Forelimb muscle (tissue), 1 donor: ENCODE measurements at places on chromosomes 6 and 20. TPM values are rescaled to one million over a fixed set of nuclear protein-coding genes. Genes with fewer than 3 reads are reported as not detected.
A peak's percentile ranks its signal among the peaks of the same experiment; 100 is the strongest.

- no peak for DNase-seq
Observed at GRCh38 chr6:146210406-146211083, 181.7 kb downstream of the GRM1 start.

The LHFPL5 gene
- polyA plus RNA-seq, result not detected

- DNase-seq, result no peak
Observed at GRCh38 chr6:119390247-119390793, 40.8 kb upstream of the MAN1A1 start.

DNA sequence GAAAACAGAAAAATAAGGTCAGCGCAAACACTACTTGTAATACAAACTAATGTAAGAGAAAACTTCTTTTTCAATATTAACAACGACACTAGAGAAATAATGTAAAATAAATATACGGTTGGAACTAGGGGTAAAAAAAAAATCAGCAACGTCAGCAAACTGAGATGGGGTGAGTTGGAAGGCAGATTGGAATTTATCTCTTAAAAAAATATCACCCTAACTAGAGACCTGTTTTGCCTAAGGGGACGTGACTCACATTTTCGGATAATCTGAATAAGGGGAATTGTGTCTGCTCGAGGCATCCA lies 705 bp upstream of the UTRN start:
- DNase-seq, result no peak

The BMP7 gene
- polyA plus RNA-seq, result 3.4 TPM

The NINL gene
- 13.8 TPM for polyA plus RNA-seq

DNA sequence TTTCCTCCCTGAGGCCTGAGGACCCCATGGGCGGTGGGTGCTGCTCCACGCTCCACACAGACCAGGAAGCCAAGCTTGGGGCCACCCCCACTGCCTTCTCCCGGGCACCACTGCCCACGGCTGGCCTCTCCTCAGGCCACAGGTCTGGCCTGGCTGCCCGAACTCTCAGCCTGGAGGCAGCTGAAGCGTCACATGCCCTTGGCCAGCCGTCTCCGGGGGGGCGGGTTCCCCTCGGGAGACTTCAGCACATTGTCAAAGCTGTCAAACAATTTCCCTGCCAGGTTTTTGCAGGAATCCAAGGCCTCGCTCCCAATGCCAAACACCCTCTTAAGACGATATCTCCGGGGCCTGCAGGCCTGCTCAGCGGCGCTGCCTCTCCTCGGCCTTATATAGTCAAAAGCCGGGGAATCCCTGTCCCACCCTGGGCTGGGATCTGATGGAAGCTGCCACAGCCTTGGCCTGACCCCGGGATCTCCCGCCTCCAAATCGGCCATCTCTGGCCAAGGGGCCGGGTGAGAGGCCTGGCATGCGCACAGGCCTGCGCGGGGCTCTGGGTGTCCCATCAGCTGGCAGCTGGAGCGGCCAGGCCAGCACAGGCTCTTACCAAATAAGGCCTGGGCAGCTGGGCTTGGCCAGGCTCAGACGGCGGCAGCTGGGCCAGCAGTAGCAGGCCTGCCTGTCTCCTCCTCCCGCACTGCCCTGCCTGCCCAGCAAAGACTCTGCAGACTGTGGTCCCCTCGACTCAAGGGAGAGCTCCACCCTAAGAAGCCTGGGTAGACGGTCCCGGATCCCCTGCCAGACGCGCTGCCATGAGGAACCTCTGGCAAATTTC lies 49.7 kb downstream of the RBM38 start:
- DNase-seq, result no peak

DNA sequence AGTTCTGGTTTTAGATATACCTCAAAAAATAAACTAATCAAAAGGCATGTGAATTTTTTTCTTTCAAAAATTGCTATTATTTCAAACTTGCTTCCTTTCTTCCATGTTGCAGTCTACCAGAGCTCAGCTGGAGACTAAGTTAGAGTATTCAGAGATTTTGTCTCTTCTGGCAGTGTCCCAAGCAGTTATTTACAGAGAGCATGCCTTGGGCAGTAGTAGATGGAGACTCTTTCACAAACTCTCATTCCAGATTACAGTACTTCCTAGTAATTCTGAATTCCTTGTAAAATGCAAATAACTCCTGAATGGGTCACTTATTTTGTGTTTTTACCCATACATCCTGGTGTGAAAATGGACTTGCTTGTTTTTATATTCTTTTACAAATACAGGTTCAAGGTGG lies 703.4 kb downstream of the EPHA7 start:
- no peak for DNase-seq

DNA sequence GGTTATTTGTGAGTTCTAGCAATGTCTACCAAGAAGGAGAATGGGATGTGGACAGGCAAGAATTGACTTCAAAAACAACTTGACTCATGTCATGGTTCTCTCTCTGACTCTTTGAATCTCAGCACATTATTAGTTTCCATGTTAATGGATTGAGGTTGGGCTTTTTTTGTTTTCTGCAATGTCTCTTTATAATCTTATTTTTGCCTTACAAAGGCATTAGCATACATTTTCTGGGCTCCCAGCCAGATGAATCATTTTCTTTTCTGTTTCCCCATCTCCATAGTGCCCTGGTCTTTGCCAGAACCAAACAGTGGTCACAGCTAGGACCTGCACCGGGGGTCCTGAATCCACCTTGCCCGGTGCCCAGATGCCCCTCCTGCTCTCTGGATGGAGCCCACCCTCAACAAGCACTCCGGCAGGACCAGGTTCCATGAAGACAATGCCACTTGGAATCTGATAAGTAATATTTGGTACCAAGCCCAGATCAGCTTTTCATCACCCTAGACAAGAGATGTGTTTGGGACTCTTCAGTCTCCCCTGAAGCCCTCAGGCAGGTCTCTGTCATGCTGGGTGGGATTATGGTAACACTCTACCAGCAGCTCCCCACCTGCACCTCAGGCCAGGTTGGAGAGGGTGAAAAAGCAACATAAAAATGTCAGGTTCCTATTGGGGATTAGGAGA lies 266.7 kb upstream of the SULF2 start:
- peak; percentile 71 for DNase-seq

DNA sequence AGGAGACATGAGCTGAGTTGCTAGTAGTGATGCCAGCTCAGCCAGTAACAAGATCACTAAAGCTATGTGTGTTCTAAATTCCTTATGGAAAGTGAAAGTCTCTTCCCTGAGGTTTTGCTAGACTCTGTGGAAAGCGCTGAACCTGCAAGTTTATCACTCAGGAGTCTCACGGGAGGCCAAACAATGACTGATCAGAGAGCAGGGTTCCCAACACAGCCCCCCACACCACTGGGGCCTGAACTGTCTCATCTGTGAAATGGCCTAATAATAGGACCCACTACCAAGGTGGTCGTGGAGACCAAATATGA lies 19.9 kb downstream of the ACSS1 start:
- DNase-seq, result no peak

GRCh38 chr6:97053643-97054411 lies 129.3 kb downstream of the KLHL32 start:
- no peak for DNase-seq

DNA sequence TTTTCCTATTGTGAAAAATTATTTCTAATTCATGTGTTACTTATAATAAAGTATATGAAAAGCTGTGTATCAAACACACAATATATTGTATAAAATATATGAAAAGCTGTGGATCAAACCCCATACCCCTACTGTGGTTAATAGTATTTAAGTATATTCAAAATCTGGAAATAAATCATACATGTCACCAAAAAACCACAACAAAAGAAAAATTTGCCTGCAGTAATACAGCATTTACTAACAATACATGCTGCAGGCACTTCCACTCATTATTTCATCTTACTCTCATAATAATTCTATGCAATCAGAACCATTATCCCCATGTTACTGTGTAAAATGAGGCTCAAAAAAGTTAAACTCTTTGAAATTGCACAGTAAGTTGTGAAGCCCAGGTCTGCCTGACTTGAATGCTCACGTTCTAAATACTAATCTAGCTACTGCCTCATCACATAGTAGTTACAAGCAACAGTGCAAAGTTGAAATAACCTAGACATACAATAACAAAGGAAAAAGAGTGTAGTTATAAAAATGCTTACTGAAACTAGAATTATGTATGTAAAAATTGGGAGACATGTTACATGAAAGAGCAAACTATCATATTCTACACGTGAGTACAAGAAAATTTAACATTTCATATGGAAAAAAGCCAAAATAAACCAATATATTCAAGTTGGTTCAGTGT lies 61.7 kb downstream of the FAM217A start:
- no peak for DNase-seq

DNA sequence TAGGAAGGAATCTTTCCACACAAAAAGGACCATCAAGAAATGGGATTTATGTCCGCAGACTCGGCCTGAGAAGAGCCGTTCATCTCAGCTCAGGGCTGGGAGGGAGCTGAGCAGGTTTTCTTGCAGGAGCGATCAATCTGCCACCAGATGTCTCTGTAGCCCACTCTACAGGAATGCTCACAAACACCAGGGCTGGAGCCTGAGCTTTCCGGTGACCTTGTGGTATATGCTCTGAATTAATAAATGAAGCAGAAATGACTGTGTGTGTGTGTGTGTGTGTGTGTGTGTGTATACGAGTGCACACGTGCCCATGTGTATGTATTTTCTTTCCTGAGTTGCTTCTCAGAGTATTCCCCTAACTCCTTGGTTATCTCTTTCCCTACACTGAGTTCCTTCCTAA lies 12.0 kb downstream of the CD83 start:
- DNase-seq, result peak; percentile 68

DNA sequence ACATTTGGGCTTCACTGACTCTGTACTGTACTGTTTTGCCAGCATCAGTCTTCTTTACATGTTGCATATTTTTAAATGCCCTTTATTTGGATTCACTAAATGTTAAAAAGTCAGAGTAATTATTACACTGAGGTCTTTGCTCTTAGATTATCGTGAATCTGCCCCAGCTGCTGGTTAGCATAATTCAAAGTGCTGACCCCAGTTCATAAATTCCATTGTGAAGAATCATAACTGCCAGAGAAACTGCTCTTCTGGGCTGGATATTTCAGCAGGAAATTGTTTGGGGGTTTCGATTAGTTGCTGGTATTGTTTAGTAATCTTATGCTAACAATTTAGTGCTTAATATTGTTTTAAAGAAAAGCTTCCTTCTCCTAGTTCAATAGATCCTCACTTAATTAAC lies 682.1 kb upstream of the MAP3K7 start:
- no peak for DNase-seq

GRCh38 chr6:161128680-161129196 lies 137.2 kb downstream of the MAP3K4 start:
- DNase-seq, result no peak

DNA sequence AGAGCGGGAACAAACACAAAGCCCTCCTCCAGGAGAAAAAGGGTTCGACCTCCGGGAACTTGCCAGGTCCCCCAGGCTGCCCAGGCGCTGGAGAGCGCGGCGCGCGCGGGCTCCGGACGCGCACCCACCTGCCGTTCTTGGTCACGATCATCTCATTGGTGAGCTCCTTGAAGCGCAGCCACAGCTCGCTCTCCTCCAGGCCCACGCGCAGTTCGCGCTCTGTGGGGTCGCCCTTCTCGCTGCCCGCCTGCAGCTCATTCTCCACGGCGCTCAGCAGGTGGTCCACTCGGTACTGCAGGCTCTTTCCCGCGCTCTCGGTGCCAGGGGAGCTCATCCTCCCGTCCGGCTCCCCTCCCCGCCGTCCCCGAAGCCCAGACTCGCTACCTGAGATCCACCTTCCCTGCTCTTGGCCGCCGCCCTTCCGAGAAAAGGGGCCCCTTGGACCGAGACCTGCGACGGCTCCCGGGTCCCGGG lies 356 bp downstream of the TBXT start:
- DNase-seq, result no peak

- no peak for DNase-seq
Observed at GRCh38 chr6:163529605-163530004, 115.1 kb downstream of the QKI start.

DNA sequence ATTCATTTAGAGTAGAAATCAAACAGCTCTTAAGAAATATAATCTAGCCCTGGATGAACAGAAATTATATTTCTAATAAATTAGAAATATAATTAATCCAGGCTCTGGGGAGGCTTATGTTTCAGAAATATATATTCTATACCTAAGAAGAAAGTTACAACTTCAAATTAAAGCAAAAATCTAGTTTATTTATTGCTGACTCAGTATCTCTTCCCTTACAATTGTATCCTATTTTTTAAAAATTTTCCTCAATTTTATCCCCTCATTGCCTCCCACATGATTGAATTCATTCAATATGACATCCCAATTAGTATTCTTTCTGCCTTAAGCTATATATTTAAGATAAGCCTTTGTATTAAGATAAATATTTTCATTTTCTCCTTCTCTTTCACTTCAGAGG lies 71.4 kb downstream of the HS3ST5 start:
- no peak for DNase-seq

The MPIG6B gene
- polyA plus RNA-seq, result 1.2 TPM

The LCA5 gene
- polyA plus RNA-seq, result 3.8 TPM

- DNase-seq, result no peak
Observed at GRCh38 chr20:49219924-49220831, 962 bp downstream of the DDX27 start.

The GPLD1 gene
- polyA plus RNA-seq, result 2.5 TPM

The SPAG4 gene
- polyA plus RNA-seq, result 1.9 TPM

- DNase-seq, result no peak
Observed at GRCh38 chr6:137910424-137910834, 43.4 kb downstream of the TNFAIP3 start.

The ESR1 gene
- 3.0 TPM for polyA plus RNA-seq

The AGER gene
- 8.0 TPM for polyA plus RNA-seq

The GPR63 gene
- 3.4 TPM for polyA plus RNA-seq

- DNase-seq, result no peak
Observed at GRCh38 chr6:135002974-135003703, 51.5 kb downstream of the HBS1L start.
